ENCODE measurements at places on chromosomes 5 and 9. TPM values are rescaled to one million over a fixed set of nuclear protein-coding genes. Genes with fewer than 3 reads are reported as not detected.

Gene BARHL1
- not detected for total RNA-seq

Gene TGFBI
- total RNA-seq = 166 TPM

Gene ZNF474
- total RNA-seq = 2.1 TPM

Gene MYMK
- not detected for total RNA-seq

Gene LRRC26
- not detected for total RNA-seq

Gene NRG2
- 3.3 TPM for total RNA-seq

Gene ZNF608
- total RNA-seq = 17.9 TPM

Gene TSSK1B
- total RNA-seq = not detected

Gene CCL27
- total RNA-seq = not detected

Gene OR1J2
- not detected for total RNA-seq

Gene SAXO1
- not detected for total RNA-seq

Gene FKTN
- total RNA-seq = 8.2 TPM

Gene SPATA31D4
- not detected for total RNA-seq

DNA sequence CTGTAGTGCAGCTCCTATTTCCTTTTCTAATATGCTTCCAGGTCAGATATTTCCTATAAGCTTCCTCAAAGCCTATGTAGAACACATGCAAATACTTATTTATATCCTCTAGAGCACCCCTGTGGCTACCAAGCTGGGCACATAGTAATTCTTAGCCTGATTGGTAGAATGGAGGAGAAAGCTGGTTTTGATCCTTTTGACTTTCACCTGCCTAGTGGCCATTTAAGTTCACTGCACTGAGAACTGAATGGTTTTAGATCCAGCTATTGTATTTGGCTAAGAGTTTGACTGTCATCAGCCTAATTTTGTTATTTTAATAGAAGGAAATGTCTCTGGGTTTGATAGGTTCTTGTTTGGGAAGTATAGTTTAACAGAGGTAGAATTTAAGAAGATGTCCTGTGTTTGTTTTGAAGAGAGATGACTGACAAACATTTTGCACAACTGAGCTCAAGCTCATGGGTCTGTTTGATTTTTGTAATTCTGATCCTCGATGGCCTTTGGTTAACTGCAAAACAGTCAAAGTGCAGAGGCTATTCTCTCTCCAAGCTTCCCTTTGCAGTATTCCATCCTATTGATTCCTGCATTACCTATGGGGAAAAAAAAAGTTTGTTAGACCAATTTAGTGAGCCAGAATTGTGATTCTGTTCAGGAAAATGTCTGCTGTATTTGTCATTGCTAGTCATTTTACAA, 85.4 kb downstream of the KCNN2 start:
- no peak for DNase-seq

GRCh38 chr5:112192866-112193265, 226.2 kb downstream of the EPB41L4A start:
- DNase-seq = no peak

GRCh38 chr5:66415208-66415607, 181.0 kb upstream of the MAST4 start:
- no peak for DNase-seq

DNA sequence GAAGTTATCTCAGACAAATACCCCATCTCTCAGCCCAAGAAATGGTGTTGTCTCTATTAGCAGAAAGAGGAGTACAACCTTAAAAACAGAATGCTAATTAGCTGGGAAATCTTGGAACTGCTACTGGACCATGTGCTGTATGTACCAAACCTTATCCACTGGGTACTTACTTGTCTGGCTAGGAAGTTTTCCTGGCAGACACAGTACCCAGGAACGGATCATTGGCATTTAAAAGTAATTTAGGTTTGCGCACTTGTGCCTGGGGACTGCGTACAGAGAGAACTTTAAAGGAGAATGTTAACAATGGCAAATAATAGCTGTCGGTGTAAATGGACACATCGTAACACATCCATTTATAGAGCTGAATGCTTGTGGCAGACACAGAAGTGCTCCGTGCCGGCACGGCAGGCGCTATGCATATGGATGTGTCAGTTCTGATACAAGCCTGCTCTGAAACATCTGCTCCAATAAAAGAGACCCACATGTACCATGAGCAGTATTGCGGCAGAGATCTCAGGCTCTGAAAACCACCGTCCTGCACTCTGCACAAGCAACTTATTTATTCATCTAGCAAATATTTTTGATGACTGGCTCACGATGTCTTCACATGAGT, 290.6 kb upstream of the PANK3 start:
- no peak for DNase-seq

- no peak for DNase-seq
These were observed 42.3 kb downstream of the NAIF1 start for GRCh38 chr9:128024761-128025308.

GRCh38 chr9:112621018-112621655, 96.8 kb downstream of the INIP start:
- no peak for DNase-seq

GRCh38 chr5:178435321-178436238, 154.6 kb downstream of the COL23A1 start:
- DNase-seq = no peak

DNA sequence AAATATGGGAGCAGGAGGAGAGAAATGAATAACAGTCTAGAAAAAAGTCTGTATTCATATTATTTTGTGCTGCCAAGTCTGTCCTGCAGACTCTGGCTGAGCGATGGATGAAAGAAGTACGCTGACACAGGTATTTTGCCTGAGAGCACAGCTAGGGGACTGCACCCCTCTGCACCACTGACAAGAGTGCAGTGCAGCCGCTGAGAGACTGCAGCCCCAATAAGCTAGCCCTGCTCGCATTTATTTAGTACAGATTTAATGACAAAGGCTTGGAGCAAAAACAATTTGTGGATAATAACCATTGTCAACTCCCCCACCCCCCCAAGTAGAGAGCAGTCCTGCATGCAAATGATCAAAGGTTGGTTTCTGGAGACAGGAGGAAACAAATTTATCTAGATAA, 13.3 kb upstream of the MRPS30 start:
- DNase-seq = no peak

DNA sequence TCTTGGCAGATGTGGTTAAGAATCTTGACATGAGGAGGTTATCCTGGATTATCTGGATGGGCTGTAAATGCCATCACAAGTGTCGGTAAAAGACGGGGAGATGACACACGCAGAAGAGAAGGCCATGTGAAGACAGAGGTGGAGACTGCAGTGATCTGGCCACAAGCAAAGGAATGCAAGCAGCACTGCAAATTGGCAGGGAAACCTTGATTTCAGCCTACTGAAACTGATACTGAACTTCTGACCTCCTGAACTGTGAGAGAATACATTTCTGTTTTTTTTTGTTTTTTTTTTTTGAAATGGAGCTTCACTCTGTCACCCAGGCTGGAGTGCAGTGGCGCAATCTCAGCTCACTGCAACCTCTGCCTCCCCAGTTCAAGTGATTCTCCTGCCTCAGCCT, 92.4 kb upstream of the NFIL3 start:
- no peak for DNase-seq

DNA sequence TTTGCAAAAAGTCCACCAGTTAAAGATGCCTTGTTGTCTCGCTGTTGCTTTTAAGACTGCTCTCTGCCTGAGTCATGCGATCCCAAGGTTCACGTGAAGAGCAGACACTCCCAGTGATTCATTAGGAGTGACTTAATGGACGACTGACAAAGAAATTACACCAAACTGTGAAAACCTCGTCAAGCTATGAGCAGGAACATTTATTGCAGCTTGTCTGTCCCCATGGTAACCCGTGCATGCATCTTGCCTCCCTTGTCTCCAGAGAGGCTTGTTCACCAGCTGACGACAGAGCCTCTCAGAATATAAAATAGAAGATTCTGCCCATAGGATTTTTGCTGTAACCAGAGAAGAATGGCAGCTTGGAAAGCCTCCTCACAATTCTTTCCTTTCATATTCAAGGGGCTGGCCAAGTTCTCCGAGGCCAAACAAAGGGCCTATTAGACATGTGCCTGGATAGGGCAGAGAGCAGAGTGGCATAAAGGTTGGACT, 352.7 kb downstream of the SPOCK1 start:
- DNase-seq = no peak

DNA sequence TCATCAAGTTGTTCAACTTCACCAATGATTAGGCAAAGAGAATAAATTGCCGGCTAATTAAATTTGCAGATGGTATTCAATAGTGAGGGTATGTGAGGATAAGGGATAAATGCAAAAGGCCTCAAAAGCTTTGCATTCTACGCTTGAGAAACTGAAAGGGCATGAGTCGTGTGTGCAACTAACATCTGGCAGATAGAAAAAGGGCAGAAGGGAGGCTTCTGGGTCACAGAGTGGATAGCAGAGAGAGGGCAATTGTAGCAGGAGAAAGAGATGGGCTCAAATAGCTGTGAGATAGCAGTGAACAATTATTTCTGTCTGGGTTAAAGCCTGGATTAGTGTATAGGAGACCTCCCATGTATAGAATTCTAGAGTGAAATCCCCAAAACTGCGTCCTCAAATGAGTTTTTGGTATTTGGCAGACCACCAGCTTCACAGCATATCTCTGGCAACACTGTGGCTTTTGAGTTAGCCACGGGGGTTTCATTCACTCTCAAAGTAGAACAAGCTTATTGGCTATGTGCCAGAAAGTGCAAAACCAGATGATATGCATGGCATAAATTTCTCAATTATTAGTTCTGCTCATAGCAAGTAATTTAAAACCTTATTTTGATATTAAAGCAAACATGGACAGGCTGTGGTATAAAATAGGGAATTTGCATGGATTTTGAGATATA, 586.3 kb downstream of the BRINP1 start:
- DNase-seq = no peak

- no peak for DNase-seq
These were observed 20.6 kb upstream of the GPR150 start for GRCh38 chr5:95599252-95599651.

DNA sequence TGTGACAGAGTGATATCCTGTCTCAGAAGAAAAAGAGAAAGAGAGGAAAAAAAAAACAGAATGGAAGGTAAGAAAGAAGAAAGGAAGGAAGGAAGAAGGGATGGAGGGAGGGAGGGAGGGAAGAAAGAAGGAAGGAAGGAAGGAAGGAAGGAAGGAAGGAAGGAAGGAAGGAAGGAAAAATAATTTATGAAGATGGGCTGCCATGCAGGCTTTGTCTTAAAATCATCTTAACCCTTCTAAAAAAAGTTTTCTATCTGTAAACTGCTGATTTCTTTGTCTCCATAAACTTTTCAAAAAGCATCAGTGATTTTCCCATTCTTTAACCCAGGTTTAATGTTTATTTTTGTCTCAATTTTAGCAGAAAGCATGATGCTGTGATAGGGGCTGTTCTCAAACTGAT, 1154.1 kb upstream of the CDH6 start:
- no peak for DNase-seq

- no peak for DNase-seq
These were observed 3.6 kb upstream of the ADAMTS2 start for GRCh38 chr5:179348843-179349242.

- DNase-seq = no peak
These were observed 16.2 kb downstream of the CLINT1 start for GRCh38 chr5:157842787-157843186.

DNA sequence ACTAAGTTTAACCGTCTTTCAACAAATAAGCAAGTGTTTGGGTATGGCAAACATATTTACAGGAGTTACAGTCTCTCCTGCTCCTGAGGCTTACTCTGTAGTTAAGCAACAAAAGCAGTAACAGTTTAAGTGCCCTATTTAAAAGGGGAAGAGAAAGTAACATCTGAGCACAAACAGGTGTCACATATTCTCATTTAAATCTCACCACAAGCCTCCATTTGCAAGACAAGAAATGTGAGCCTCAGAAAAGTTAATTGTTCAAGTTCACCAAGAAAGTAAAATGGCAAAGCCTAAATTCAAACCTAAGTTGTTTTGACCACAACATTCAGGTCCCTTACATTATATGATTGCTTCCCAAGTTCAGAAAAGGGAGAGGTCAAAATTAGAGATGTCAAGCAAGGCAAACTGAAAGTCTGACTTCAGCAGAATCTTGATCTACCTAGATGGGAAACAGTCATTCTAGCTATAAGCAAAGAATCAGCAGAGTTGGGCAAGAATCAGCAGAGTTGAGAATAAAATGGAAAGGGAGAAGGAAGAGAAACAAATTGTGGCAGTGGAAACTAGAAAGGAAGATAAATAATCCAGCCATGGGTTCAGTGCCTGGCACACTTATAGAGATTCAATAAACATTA, 93.4 kb downstream of the STRBP start:
- no peak for DNase-seq

- DNase-seq = no peak
These were observed 238.0 kb downstream of the ENC1 start for GRCh38 chr5:74402553-74402952.

- DNase-seq = no peak
These were observed 16.2 kb downstream of the CDC14B start for GRCh38 chr9:96603305-96604003.

DNA sequence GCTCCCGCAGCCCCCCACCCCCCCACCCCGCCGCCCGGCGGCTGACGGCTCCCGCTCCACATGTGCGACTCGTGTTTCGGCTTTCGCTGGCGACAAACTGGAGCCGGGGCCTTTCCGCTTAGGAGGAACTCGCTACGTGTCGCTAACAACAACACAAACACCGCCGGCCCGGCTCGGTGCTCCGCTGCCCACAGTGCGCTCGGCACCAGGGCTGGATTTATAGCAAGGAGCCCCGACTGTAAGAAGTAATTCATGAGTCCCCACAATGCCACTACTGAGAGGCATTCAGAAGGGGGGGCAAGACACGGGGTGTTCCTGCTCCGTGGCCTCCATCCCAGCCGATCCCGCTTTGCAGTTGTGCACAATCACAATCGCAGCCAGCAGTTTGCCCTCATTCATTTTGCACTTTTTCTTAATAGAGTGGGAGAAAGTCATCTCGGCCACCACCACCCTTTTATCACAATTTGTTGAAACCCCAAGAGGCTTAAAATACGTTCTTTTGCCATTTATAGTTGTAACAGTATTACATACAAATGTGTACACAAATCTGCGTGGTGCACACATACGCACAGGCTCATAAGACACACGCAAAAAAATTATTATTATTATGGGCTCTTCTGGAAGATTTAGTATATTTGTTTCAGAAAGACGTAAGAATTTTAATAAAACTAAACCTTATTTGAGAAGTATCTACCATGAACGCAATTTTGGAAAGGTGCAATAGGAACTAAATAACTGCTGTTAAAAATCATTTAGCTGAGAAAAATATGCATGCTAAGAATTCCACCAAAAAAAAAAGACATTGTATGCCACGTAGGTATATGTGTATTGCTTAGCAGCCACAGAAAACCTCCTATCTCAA, 48.1 kb downstream of the EBF1 start:
- no peak for DNase-seq

- no peak for DNase-seq
These were observed 116.9 kb upstream of the S1PR3 start for GRCh38 chr9:88874391-88874790.

DNA sequence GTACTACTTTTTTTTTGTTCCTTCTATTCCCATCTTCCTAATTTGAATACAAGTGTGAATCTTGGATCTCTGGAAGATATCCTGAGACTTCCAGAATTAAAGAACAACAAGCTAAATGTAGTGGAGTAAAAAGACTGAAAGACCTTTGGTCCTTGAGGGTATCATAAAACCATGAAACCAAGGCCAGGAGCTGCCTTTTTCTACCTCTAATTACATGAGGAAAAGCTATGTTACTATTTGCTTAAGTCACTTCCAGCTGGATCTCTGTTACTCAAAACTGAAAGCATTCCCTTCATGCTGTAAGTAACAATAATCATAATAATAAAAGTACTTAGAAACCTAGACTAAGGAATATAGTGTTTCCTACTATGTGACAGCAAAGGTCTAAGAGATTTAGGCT, 649.6 kb downstream of the KCTD16 start:
- no peak for DNase-seq

Measured in omental fat pad (tissue), 4 donors.